Chondrocyte (in vitro differentiated cells): ENCODE measurements at places on chromosomes 1 and 21. TPM values are rescaled to one million over a fixed set of nuclear protein-coding genes. Genes with fewer than 3 reads are reported as not detected.

The FYB2 gene
- 0.10 TPM in 1 of 3 replicates, not detected in the others for total RNA-seq

The KMO gene
- not detected in 3 replicates for total RNA-seq

The MIXL1 gene
- 0.17 TPM in 1 of 3 replicates, not detected in the others for total RNA-seq

The CELA2B gene
- not detected in 3 replicates for total RNA-seq

The NUDT17 gene
- 3.8 to 7.3 TPM (median 6.5 TPM) in 3 replicates for total RNA-seq

The SPRR2D gene
- total RNA-seq: not detected in 3 replicates

The RAD54L gene
- total RNA-seq: 2.6 to 9.9 TPM (median 2.7 TPM) in 3 replicates

The TDRD10 gene
- total RNA-seq: 0.17 TPM in 1 of 3 replicates, not detected in the others

The OR6N1 gene
- total RNA-seq: not detected in 3 replicates

The ADAMTS5 gene
- total RNA-seq: 28.8 to 52.2 TPM (median 30.4 TPM) in 3 replicates

The MSH4 gene
- 0.20 to 0.48 TPM in 2 of 3 replicates, not detected in the other for total RNA-seq

The RSPH1 gene
- 0.15 TPM in 1 of 3 replicates, not detected in the others for total RNA-seq

DNA sequence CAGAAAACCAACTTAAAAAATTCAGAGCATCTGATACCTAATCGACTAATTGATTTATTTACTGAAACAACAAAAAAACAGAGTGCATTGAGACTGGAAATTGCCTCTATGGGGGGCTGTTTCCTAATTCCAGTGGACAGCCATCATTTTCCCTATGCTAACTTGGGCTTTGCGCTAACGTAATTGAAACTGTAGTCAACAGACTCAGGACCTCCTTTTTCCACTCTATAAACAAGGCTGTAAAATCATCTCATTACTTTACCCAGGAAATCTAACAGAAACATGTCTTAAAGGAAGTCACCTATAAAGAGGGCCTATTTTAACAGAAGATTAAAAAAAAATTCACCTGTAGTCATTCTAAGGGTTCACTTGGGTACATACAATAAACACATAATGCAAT, 2.1 kb downstream of the ERG start:
- H3K27ac ChIP-seq: peak overlapping the region; percentile 18
- no peak overlapping the region for H3K4me3 ChIP-seq
- H3K27me3 ChIP-seq: no peaks in the 10 kb centered on the region
- H3K36me3 ChIP-seq: peaks cover under 1% of the 10 kb centered on the region
- DNase-seq: no peak

DNA sequence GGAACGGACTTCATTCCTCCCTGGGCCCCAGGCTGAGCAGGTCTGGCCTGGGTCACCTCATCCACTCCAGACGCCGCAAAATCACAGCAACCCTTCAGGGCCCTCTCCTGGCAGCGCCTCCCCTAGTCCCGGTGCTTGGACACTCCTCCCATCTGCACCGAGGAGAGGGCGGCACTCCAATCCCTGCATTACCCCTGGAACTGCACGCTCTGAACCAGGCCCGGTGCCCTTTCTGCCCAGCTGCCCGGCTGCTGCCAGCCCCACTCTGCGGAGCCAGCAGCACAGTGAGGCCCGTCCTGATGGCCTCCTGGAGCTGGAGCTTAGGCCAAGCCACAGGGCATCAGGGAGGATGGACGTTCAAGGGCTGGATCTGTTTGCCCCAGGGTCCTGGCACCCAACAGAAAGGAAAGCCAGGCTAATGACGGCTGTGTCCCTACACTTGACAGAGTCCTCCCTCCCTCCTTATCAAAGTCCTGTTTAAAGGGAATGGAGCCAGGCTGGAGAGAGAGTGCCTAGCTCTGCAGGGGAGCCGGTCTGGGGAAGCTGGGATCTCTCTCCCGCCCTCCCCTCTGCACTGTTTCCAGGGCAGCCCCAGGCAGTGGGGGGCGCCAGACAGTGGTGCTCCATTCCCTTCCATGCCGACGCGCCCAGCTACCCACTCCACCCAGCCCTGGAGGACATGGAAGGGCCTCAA, 12.7 kb downstream of the COL6A2 start:
- H3K27me3 ChIP-seq: no peaks in the 10 kb centered on the region
- peaks cover 37% of the 10 kb centered on the region for H3K36me3 ChIP-seq
- peaks cover 12% of the 10 kb centered on the region for H3K4me1 ChIP-seq
- H3K4me3 ChIP-seq: no peak overlapping the region
- peak overlapping the region; percentile 32 for H3K27ac ChIP-seq

- H3K27me3 ChIP-seq: no peaks in the 10 kb centered on the region
- H3K36me3 ChIP-seq: peaks cover 6% of the 10 kb centered on the region
- H3K4me1 ChIP-seq: peaks cover 49% of the 10 kb centered on the region
- no peak for DNase-seq
Measured at GRCh38 chr1:155137154-155137949, 1.7 kb downstream of the SLC50A1 start.

- no peaks in the 10 kb centered on the region for H3K27me3 ChIP-seq
- peak within 1 kb of the TSS; percentile 96 for H3K27ac ChIP-seq
- peaks cover 57% of the 10 kb centered on the region for H3K4me1 ChIP-seq
- H3K4me3 ChIP-seq: peak within 1 kb of the TSS; percentile 96
Measured at GRCh38 chr1:173477286-173478093, at the start of gene PRDX6. TSS of gene PRDX6 (plus strand) at chr1:173477335. CDS start at chr1:173477398, 63 bp downstream.

DNA sequence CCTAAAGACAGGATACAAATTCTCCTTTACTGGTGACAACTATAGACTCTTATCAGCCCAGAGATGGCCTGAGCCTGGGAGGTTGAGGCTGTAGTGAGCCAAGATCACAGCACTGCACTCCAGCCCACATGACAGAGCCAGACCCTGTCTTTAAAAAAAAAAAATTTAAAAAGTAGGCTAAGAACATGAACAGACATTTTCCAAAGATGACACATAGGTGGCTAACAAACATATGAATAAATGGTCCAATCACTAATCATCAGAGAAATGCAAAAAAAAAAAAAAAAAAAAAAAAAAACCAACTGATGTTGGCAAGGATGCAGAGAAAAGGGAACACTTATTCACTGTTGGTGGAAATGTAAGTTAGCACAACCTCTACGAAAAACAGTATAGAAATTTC, 65.0 kb downstream of the TOR3A start:
- H3K4me1 ChIP-seq: peaks cover 28% of the 10 kb centered on the region
- no peak overlapping the region for H3K4me3 ChIP-seq
- H3K27ac ChIP-seq: peak overlapping the region; percentile 83
- H3K36me3 ChIP-seq: no peaks in the 10 kb centered on the region
- DNase-seq: no peak

- no peak overlapping the region for H3K4me3 ChIP-seq
- H3K27me3 ChIP-seq: no peaks in the 10 kb centered on the region
- no peaks in the 10 kb centered on the region for H3K36me3 ChIP-seq
Measured at GRCh38 chr1:109826930-109827349, 63.2 kb upstream of the EPS8L3 start.

- DNase-seq: no peak
- H3K27ac ChIP-seq: no peak overlapping the region
- H3K4me3 ChIP-seq: no peak overlapping the region
- no peaks in the 10 kb centered on the region for H3K36me3 ChIP-seq
- peaks cover 29% of the 10 kb centered on the region for H3K4me1 ChIP-seq
Measured at GRCh38 chr1:91783423-91784170, 102.4 kb downstream of the TGFBR3 start.

- DNase-seq: no peak
- H3K27me3 ChIP-seq: no peaks in the 10 kb centered on the region
- H3K27ac ChIP-seq: peak overlapping the region; percentile 22
- peaks cover 41% of the 10 kb centered on the region for H3K4me1 ChIP-seq
- H3K4me3 ChIP-seq: no peak overlapping the region
Measured at GRCh38 chr21:16532840-16533239, 803.1 kb downstream of the USP25 start.

DNA sequence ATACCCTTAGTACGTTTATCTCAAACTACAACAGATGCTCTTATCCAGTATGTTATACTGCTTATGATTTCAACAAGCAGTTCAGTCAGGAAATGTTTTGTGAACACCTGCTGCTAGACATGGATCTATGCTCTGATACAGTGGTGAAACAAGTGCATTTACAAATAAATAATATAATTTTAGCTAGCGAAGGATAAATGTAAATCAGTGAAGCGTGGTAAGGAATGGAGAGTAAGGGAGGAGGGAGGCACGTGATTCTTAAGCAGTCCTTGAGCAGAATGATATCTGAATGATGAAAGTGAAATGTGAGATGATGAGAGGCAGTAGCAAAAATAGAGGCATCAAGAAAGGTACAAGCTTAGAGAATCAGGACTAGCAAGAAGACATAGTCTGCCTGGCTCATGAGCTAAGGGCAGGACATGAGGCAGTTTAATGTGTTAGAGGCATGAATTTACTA, 6.3 kb downstream of the TSNAX start:
- H3K4me3 ChIP-seq: no peak overlapping the region
- DNase-seq: no peak
- peaks cover 11% of the 10 kb centered on the region for H3K36me3 ChIP-seq
- H3K27me3 ChIP-seq: no peaks in the 10 kb centered on the region
- peak overlapping the region; percentile 33 for H3K27ac ChIP-seq
- peaks cover 17% of the 10 kb centered on the region for H3K4me1 ChIP-seq

- peaks cover 6% of the 10 kb centered on the region for H3K4me1 ChIP-seq
- no peak for DNase-seq
- no peak overlapping the region for H3K27ac ChIP-seq
- H3K36me3 ChIP-seq: peaks cover 1% of the 10 kb centered on the region
Measured at GRCh38 chr21:17472182-17472581, 40.7 kb upstream of the CXADR start.

DNA sequence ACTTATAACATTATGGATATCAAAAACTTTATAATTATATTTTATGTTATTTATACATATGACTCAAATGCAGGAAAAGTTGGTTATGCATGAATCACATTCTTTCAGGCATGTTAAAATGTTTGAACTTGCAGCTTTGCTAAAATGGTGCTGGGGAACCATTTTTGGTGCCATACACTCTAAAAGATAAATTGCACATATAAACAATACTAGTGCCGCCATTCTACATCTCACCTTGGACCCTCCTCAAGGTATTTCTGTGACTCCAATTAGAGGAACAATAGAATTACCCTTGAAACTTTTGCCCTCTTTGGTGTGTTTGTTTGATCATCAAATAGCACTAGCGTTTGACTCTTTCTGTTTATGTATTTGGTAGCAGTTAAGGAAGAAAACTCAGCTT, 997 bp downstream of the PRKACB start:
- no peaks in the 10 kb centered on the region for H3K36me3 ChIP-seq
- H3K27me3 ChIP-seq: no peaks in the 10 kb centered on the region
- DNase-seq: no peak
- H3K27ac ChIP-seq: no peak overlapping the region

- DNase-seq: no peak
- H3K4me3 ChIP-seq: no peak overlapping the region
- H3K27me3 ChIP-seq: no peaks in the 10 kb centered on the region
- H3K27ac ChIP-seq: no peak overlapping the region
- H3K36me3 ChIP-seq: peaks cover 23% of the 10 kb centered on the region
Measured at GRCh38 chr1:162757476-162757875, 33.0 kb upstream of the HSD17B7 start.

DNA sequence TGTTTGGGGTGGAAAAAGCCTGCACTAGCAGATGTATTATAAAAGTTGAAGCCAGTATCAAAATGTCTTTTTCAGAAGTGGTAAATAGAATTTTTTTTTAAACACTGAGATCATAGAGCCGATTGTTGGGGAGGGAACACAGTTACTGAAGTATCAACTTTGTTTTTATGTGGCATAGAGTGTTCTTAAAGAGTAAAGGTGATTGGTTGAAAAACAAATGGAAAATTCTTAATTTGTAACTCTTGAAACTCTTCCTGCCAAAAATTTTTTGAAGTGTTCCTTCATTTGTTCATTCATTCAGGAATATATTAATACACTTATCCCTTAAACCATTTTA, 83.3 kb downstream of the DISP1 start:
- H3K4me3 ChIP-seq: peak overlapping the region; percentile 10
- H3K4me1 ChIP-seq: peaks cover 16% of the 10 kb centered on the region
- H3K27me3 ChIP-seq: no peaks in the 10 kb centered on the region
- H3K27ac ChIP-seq: peak overlapping the region; percentile 82

- H3K36me3 ChIP-seq: no peaks in the 10 kb centered on the region
- H3K27ac ChIP-seq: peak overlapping the region; percentile 100
- H3K4me3 ChIP-seq: peak overlapping the region; percentile 93
- no peak for DNase-seq
- peaks cover 39% of the 10 kb centered on the region for H3K4me1 ChIP-seq
Measured at GRCh38 chr1:167935216-167936067, 1.0 kb upstream of the DCAF6 start.

GRCh38 chr1:228219962-228220780, 12.3 kb downstream of the OBSCN start:
- no peak overlapping the region for H3K4me3 ChIP-seq
- DNase-seq: no peak
- H3K4me1 ChIP-seq: no peaks in the 10 kb centered on the region
- no peaks in the 10 kb centered on the region for H3K27me3 ChIP-seq
- peaks cover 13% of the 10 kb centered on the region for H3K36me3 ChIP-seq
- H3K27ac ChIP-seq: no peak overlapping the region

DNA sequence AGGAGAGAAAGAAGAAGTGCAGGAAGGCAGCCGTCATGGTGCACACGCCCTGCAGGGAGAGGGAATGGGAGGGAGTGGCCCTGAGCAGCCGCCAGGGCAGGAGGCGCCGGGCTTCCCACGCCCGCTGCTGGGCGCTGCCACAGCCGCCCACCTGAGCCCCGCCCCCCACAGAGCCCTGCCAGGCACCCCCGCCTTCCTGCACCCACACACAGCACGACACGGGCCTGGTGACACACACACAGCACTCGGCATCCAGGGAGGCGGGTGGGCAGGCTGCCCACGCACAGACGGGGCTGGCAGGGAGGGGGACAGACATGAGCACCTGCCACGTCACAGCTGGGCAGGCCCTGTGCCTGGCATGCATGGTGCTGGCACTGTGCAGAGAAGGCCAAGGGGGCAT, 27.5 kb downstream of the ADGRB2 start:
- DNase-seq: no peak
- no peaks in the 10 kb centered on the region for H3K27me3 ChIP-seq
- no peaks in the 10 kb centered on the region for H3K4me1 ChIP-seq
- peaks cover 7% of the 10 kb centered on the region for H3K36me3 ChIP-seq
- no peak overlapping the region for H3K27ac ChIP-seq

GRCh38 chr1:82874041-82874440, 1073.3 kb downstream of the ADGRL2 start:
- peaks cover 6% of the 10 kb centered on the region for H3K4me1 ChIP-seq
- no peaks in the 10 kb centered on the region for H3K27me3 ChIP-seq
- no peak overlapping the region for H3K27ac ChIP-seq
- no peak for DNase-seq

- peak overlapping the region; percentile 97 for H3K27ac ChIP-seq
- H3K4me1 ChIP-seq: peaks cover 61% of the 10 kb centered on the region
- no peak for DNase-seq
- peaks cover 23% of the 10 kb centered on the region for H3K27me3 ChIP-seq
- peaks cover 2% of the 10 kb centered on the region for H3K36me3 ChIP-seq
- H3K4me3 ChIP-seq: peak overlapping the region; percentile 90
Measured at GRCh38 chr1:212607913-212608391, 609 bp upstream of the ATF3 start.

- H3K4me1 ChIP-seq: no peaks in the 10 kb centered on the region
- peaks cover 22% of the 10 kb centered on the region for H3K27me3 ChIP-seq
- H3K27ac ChIP-seq: no peak overlapping the region
- H3K36me3 ChIP-seq: peaks cover 2% of the 10 kb centered on the region
Measured at GRCh38 chr1:206087091-206087490, 30.1 kb downstream of the AVPR1B start.
